ENCODE measurements at places on chromosomes 2 and 18.

- no peak for DNase-seq
Observed at GRCh38 chr2:23537991-23538390, 153.0 kb downstream of the KLHL29 start.

DNA sequence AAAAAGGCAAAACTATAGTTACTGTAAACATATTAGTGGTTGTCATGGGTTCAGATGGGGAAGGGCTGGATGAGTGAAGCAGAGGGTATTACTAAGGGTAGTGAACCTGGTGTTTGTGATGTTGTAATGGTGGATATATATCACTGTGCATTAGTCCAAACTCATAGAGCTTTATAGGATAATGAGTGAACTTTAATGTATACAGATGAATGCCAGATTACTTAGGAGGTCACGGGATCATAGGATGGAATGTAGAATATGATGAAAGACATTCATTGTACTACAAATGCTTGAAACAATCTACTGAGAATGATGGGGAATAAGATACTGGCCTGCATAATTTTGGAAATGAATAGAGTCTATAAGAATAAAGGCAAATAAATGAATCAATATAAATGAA lies 226.7 kb upstream of the ZNF804A start:
- no peak for DNase-seq

DNA sequence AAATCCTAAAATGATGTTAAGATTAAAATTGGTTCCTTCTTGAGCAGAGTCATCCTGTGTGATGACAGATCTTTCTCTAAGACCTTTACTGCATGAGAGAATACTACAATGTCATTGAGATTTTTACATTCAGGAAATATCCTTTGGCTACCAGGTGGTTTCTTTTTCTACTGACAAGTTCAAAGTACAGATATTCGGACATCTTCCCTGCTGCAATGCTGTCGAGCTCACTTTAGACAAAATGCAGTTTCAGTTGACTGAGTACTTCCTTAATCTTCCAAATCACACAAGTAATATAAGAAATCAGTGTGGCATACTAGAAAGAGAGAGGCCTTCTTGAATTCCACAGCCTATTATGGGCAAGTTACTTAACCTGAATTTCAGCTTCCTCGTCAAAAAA lies 207.9 kb upstream of the ACVR2A start:
- no peak for DNase-seq

- no peak for DNase-seq
Observed at GRCh38 chr2:230956827-230957755, 32.0 kb upstream of the GPR55 start.

GRCh38 chr2:7835693-7836680 lies 845.9 kb upstream of the ID2 start:
- peak; percentile 96 for DNase-seq

DNA sequence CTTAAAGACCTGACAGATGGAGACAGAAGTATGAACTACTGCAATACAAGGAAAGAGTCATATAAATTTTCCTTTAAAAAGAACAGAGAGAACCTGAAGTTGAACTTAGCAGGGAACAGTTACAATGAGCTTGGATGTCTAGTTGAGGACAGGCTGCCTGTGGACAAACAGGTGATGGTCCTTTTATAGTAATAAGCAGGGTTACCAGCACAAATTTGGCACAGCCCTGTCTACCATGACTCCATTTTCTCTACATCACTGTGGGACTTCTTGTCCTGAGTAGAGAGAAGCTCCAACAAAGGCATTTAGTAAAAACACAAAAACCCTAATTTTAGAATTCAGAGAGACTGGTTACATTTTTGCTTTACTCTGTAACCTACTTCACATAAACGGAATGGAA lies 448.1 kb downstream of the PLCL1 start:
- DNase-seq = no peak

DNA sequence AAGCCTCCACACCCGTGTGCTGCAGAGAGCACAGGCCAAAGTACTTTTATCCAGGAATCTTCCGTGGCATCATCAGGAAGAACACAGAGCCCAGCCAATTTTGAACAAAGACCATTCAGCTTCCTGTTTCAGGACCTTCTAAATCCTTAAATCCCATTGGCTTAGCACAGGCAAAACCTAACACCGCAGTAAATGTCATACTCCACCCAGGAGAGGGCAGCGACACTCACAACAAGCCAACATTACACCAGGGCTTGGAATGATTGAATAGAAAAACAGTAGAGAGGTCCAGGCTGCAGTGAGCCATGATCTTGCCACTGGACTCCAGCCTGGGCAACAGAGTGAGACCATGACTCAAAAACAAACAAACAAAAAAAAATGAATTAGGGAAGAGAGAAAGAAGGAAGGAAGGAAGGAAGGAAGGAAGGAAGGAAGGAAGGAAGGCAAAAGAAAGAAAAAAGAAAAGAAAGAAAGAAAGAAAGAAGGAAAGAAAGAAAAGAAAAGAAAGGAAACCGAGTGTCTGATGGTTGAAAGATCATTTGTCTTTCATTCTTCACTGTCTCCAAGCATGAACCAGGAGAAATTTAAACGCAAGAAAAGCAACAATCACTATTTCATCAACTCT lies 144.6 kb upstream of the SATB2 start:
- DNase-seq = peak; percentile 3

GRCh38 chr2:33913071-33913616 lies 314.0 kb upstream of the FAM98A start:
- DNase-seq = no peak

GRCh38 chr18:25732862-25733261 lies 357.6 kb downstream of the SS18 start:
- DNase-seq = no peak

GRCh38 chr2:59277671-59278070 lies 1036.5 kb upstream of the FANCL start:
- no peak for DNase-seq

DNA sequence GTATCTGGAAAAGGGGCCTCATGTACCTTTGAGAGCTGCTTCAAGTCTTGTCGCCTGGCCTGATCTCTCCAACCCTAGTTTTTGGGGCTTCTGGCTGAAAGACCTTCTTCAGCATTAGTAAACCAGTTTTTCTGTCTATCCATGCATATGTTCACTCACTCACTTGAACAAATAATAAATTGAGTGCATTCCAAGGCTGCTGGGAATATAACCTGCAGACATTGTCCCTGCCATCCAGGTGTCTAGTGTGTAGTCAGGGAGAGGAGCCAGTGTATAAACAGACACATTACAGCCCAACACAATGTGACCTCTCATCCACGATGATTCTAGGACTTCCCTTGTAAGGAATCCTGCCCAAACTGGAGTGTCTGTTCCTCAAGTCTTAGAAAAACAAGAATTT lies 262.1 kb downstream of the PRKCE start:
- DNase-seq = no peak

DNA sequence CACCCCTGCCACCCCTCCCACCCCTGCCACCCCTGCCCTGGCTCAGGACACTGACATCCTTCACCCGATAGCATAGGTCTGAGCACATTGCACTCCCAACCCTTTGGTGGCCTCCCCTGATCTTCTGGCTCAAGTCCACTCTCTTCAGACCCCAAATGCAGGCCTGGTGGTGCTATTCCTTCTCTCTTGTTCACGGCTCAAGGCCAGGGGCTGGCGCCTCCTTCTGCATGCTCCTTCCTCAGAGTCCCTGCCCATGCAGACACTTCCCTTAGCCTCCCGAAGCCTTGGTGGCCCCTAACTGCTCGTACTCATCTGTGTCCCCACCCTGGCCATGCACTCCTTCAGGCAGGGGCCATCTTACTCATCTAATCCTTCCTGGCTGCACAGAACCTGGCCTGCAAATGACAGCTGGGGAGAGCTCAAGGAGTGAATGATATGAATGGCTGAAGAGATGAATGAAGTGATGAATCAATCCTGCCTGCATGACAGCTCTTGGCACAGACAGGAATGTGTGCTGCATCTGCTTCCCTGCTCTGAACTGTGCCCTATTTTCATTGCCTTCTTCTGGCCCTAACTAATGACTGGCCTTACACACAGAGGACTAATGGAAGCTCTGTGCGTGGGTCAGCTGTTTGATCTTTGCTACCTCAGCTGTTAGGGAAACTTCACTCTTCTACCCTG lies 290.8 kb downstream of the DYSF start:
- DNase-seq = no peak

DNA sequence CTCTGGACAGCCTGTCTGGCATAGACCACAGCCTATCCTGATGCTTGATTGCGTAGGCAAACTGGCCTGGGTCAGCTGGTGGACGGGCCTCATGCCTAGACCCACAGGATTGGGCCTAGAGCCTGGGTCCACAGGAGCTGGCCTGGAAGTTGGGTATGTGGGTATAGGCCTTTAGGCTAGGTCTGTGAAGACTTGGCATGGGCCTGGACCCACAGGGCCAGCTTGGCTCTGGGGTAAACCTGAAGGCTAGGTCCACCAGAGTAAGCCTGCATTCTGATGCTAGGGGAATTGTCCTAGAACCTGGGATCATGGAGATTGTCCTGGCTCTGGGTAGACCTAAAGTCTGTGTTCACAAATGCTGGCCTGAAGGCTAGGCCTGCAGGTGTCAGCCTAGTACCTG lies 1293.7 kb downstream of the CNTNAP5 start:
- DNase-seq = no peak

- no peak for DNase-seq
Observed at GRCh38 chr18:61579581-61579980, 246.4 kb downstream of the CDH20 start.

DNA sequence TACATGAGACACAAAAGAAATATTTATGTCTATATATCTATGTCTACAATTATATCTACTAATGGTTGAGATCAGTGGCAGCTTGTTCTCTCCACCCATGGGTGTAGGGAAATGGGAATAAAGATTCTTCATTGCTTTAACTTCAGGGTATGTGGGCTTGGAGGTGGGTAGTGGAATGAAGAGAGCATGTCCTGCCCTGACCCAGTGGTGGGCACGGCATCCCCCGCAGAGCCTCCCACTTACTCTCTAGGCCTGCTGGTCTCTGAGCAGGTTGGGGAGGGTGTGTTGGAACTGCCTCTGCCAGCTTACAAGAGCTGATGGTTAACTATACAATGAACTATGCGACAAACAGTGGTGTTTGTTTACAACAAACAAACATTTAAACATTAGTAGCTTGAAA lies 152.5 kb upstream of the SKOR2 start:
- DNase-seq = no peak

DNA sequence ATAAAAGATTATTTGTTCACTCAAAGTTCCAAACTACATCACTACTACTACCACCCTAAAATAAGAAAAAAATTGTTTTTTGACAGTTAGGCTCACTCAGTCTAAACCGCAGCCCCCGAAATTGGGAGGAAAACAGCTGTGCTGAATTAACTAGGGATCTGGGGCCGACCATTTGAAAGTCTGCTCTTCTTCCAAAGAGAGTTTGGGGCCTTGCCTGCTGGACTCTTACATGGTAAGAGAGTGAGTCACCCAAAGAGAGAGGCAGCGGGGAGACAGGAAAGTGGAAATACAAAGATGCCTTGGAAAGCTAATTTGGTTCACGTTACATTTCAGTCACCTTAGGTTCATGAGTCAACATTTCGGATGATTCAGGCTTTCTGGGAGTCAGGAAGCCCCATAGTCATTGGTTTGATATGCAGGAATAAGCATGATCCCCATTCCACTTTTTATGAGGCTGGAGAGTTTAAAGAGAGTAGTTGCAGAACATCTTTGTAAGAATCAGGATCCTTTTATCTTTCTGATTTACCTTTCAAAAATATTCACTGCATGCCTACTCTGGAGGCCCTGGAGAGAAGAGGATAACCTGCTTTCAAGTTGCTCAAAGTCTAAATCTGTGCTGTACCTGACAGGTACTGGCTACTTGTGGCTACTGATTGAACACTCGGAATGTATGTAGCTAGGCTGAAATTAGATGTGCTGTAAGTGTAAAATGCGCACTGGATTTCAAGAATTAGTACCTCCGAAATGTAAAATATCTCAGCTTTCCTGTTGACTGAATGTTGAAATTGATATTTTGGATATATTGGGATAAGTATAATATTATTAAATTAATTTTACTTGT lies 995 bp upstream of the RTN4 start:
- peak; percentile 37 for DNase-seq

- DNase-seq = no peak
Observed at GRCh38 chr2:39736640-39737039, 42.4 kb downstream of the THUMPD2 start.

GRCh38 chr2:240323601-240324291 lies 111.7 kb upstream of the GPC1 start:
- no peak for DNase-seq

DNA sequence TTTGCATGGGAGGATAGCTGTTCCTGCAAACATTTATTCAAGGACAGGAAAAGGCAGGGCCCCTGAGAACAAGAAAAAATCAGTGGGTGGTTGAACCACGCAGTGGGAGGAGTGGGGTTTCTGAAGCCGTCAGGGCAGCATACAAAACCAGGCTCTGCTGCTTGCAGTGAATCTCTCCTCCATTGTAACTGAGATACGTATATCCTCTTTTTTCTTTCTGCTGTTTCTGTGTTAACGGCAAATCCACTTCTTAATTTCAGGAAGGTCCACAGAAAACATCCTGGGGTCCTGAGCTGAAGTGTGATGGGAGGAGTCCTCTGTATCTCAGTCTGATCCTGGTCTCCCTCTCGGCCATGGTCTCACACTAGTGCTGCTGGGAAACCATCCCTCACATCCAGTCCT lies 27.2 kb upstream of the KCNF1 start:
- no peak for DNase-seq

- no peak for DNase-seq
Observed at GRCh38 chr18:965921-966758, 61.5 kb downstream of the ADCYAP1 start.

GRCh38 chr2:9097239-9097638 lies 93.8 kb upstream of the MBOAT2 start:
- no peak for DNase-seq

GRCh38 chr2:120885749-120886148 lies 150.1 kb downstream of the GLI2 start:
- no peak for DNase-seq

- peak; percentile 56 for DNase-seq
Observed at GRCh38 chr2:121356058-121356640, 71.1 kb upstream of the TFCP2L1 start.

DNA sequence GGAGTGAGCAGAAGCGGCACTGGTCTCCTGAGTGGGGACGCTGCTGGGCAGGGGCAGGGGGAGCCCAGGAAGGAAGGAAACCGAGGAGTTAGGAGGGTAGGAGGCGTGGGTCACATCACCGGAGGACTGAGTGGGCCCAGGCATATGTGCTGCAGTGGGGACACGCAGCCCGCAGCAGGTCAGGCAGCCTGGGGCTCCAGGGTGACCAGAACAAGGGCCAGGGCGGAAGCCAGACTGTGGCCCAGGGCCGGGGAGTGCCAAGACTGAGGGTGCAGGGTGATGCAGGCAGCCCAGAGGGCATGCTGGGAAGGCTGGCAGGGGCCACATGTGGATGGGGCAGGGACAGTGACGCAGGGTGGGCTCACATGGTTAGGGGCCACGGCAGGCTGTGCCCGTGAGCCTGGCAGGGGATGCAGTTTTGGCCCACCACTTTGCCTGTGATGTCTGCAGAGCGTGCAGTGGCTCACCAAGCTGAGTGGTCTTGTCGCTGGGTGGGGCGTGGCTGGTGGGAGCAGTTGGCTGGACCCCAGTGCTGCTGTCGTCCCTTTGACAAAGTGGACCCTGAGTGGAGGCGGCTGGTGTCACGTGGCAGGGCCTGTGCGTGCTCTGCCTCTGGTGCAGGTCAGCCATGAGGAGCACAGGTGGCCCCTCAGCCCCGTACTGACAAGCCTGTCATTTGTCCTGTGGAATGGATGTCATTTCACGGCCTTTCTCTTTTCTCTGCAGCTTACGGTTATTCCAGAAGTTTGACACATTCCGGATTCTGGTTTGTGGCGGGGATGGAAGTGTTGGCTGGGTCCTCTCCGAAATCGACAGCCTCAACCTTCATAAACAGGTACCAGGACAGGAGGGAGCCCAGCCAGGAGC lies 87.1 kb downstream of the DGKD start:
- no peak for DNase-seq

GRCh38 chr2:58447586-58447985 lies 206.5 kb upstream of the FANCL start:
- DNase-seq = no peak
